Activated CD4-positive, alpha-beta T cell treated with anti-CD3 and anti-CD28 coated beads for 48 hours (primary cell): ENCODE measurements at places on chromosomes 7 and 10.

- no peak for DNase-seq
Measured at GRCh38 chr10:5953676-5954075, 23.7 kb downstream of the IL15RA start.

DNA sequence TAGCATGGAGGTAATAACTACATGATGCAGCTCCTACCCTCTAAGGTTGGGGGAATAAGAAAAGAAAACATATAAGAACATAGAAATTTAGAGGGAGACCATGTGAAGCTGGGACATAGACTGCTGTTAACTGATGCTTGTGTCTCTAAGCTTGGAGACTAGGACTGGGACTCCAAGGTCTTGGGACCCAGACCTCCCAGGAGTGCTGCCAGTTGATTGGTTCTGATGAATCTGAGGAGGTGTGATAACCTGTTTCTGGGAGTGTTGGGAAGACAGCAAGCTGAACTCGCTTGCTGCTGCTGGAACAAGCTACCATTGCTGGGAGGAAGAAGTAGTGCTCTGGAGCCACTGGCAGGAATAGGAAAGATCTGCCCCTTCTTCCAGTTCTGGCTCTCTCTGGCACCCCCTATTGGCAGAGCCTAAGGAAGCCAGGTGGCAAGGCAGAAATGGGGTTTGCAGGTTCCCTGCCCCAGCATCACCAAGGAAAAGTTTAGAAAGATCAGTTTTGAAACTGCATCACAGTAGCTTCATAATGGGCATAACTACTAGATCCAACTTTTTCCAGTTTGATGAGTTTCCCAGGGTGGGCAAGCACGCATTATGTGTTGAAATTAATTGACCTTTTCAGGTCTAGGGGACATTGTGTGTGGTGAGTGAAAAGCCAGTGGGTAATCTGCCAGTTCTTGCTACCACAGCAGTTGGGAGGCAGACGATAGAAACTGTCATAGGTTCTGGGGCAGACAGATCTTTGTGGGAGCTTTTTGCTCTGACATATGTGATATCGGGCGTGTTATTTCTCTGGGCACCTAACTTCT, 140.7 kb downstream of the SND1 start:
- peak; percentile 58 for DNase-seq

DNA sequence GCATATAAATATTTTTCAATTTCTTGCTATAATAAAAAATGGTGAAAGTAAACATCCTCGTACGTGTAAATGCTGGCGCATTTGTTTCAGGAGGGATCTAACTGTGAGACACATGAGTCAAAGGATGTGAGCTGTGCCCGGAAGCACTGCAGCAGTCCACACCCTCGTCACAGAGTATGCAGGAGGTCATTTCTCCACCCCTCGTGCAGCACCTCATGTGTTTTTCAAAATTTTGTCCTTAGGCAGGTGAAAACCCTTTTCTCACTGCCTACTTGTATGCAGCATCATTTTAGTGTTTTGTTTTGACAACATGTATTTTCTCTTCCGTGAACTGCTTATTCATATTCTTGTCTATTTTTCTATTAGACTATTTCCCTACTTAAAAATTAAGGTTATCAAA, 162.7 kb downstream of the AVL9 start:
- no peak for DNase-seq

DNA sequence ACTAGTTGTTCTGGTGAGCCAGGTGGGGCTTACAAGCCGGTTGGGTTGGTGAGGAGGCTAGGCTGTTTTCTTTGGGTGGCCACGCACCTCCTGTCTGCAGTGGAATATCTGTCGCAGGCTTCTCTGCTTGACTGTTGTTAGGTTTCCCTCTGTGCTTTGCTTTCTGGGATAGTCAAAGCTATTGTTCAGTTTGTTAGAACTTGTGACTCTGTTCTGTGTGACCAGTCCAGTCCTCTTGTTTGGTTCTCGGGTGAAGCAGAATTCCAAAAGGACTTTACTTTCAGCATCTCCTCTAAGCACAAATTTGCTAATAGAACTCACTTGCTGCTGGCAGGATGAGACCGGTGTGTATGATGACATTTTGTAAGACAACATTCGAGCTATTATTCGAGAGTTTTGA, 105.3 kb downstream of the CREB5 start:
- DNase-seq: no peak

DNA sequence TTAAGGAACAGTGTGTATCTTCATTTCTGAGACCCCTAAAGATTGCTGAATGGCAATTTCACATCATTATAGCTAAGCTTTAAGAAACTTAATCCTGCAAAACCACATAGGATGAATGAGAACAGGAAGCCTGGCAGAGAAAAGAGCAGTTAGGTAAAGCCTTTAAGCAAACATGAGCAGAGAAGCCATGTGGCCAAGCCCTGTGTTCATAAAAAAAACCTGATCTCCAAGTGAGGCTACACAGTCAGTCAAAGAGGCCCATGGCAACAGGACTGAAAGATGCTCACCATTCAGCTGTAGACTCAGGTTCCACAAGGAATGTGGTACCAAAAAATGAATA, 9.3 kb downstream of the LIPA start:
- no peak for DNase-seq

GRCh38 chr10:128854963-128855362, 612.1 kb upstream of the MGMT start:
- DNase-seq: no peak
